ENCODE measurements at places on chromosomes 1 and 21. TPM values are rescaled to one million over a fixed set of nuclear protein-coding genes. Genes with fewer than 3 reads are reported as not detected.
A peak's percentile ranks its signal among the peaks of the same experiment; 100 is the strongest.

DNA sequence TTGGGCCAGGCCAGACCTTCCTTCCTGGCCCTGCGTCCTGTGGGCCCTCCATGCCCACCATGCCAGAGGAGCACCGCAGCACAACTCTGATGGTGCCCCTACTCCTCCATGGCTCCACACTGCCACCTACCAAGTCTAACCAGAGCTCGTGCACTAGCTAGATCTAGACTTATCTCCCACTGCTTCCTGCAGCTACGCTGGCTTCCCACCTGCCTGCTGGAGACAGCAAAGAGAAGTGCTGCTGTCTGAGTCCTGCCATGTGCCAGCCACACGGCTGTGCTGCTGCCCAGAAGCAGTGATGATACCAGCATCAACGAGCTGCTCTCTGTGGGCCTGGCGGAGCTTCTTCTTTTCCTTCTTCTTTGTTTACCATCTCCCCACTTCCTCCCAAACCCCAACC, 4.5 kb downstream of the GUCA2B start:
- H3K4me1 ChIP-seq = no peaks in the 10 kb centered on the region
- no peaks in the 10 kb centered on the region for H3K36me3 ChIP-seq
- DNase-seq = no peak
- no peak overlapping the region for H3K4me3 ChIP-seq

GRCh38 chr1:64471218-64472039, 1.5 kb downstream of the CACHD1 start:
- DNase-seq = no peak
- H3K27me3 ChIP-seq = peaks cover 15% of the 10 kb centered on the region
- peaks cover 24% of the 10 kb centered on the region for H3K4me1 ChIP-seq
- peak overlapping the region; percentile 64 for H3K4me3 ChIP-seq
- no peak overlapping the region for H3K27ac ChIP-seq

GRCh38 chr1:89550995-89551394, 26.4 kb downstream of the LRRC8B start:
- no peaks in the 10 kb centered on the region for H3K36me3 ChIP-seq
- H3K27ac ChIP-seq = no peak overlapping the region
- H3K4me3 ChIP-seq = no peak overlapping the region
- peaks cover 28% of the 10 kb centered on the region for H3K4me1 ChIP-seq
- DNase-seq = no peak
- no peaks in the 10 kb centered on the region for H3K27me3 ChIP-seq

DNA sequence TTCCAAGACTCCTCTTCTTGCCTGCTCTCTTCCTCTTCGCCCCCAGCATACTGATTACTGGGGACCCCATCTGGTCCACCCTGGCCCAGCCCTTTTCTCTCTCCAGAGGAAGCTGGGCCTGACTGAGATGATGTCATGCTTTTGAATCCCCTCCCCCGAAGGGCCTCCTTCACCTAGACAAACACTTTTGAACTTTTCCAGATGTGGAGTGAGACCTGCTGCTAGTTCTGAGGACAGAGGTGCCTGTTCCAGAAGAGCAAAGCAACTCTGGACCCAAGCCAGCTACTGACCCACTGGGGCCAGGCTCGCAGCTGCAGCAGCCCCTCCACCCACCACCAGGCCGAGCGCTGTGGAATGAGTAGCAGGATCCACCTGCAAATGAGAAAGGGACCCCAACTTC, 8.4 kb downstream of the CD34 start:
- no peaks in the 10 kb centered on the region for H3K27me3 ChIP-seq
- H3K27ac ChIP-seq = no peak overlapping the region
- no peak for DNase-seq
- H3K4me3 ChIP-seq = no peak overlapping the region
- no peaks in the 10 kb centered on the region for H3K4me1 ChIP-seq
- no peaks in the 10 kb centered on the region for H3K36me3 ChIP-seq

DNA sequence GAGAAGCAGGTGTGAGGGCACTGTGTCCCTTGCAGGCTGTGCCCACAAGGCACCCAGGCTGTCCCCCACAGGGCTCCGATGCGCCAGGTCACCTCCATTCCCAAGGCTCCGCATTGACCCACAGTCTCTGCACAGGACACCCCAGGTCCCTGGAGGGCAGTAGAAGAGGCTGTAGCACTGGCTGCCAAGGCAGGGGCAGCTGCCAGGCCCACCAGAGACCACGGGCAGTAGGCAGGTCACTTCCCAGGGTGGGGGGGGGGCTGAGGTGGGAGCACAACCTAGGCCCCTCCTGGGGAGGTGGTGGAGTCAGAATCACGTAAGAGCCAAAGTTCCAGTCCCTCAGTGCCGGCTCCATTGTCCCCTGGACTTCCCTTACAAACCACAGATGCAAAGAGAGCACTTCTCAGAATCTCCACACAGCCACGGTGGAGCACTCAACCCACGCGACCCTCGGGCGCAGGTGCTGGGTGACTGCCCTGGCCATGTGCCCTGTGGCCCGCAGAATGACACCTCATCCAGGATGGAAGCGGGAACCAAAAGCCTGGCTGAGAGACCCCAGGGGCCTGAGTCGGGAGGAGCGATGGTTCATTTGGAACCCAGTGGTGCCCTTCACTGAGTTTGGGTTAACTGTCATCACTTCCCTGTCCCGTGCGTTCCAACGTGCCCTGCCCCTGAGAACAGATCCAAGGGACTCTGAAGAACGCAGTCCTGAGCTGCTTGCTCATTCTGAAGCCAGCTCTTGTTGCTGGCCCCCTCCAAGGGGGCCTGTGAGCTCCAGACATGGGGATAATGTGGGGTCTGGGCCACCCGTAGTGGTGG, 69.7 kb upstream of the PDE9A start:
- H3K27me3 ChIP-seq = peaks cover 5% of the 10 kb centered on the region
- H3K4me3 ChIP-seq = no peak overlapping the region
- H3K27ac ChIP-seq = no peak overlapping the region
- H3K4me1 ChIP-seq = no peaks in the 10 kb centered on the region
- no peaks in the 10 kb centered on the region for H3K36me3 ChIP-seq

- H3K36me3 ChIP-seq = no peaks in the 10 kb centered on the region
- H3K27ac ChIP-seq = no peak overlapping the region
- DNase-seq = no peak
- H3K4me3 ChIP-seq = no peak overlapping the region
These were observed 1371.0 kb downstream of the KCNT2 start for GRCh38 chr1:195236991-195237889.

DNA sequence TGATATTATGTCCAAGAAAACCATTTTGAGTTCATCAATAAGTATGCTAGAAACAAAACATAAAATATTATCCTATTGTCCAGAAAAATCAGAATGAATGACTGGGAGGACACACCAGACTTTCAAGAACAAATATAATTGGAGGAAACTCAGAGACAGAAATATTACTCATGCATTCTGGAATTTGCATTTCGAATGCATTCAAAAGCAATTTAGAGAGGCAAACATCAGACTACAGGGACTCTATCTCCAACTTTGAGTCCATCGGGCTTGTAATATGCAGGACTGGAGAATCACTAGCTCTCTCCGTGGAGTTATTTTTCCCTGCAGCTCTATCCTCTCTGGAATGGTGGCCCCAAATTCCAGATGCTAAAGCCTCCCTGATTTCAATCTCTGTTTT, 161.8 kb downstream of the CDC42BPA start:
- H3K4me1 ChIP-seq = no peaks in the 10 kb centered on the region
- H3K36me3 ChIP-seq = peaks cover 10% of the 10 kb centered on the region
- H3K4me3 ChIP-seq = no peak overlapping the region
- DNase-seq = no peak
- H3K27me3 ChIP-seq = no peaks in the 10 kb centered on the region

DNA sequence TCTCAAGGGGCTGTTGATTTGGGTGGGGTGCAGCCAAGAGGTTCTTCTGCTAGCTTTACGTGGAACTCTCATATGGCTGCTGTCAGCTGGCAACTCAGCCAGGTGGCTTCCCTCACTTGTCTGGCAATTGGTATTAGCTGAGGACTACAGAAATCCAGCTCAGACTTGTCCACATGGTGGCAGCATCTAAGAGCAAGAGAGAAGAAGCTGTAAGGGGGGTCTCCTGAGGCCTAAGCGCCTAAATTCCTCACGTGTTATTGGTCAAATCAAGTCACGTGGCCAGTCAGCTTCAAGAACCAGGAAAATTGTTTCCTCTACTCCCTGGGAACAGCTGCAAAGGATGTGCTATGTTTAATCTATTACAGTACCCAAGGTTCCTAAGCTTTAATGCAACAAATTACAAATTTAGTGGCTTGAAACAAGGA, 4.2 kb upstream of the DYRK3 start:
- no peaks in the 10 kb centered on the region for H3K36me3 ChIP-seq
- H3K4me3 ChIP-seq = no peak overlapping the region
- H3K27ac ChIP-seq = no peak overlapping the region
- DNase-seq = peak; percentile 48
- H3K4me1 ChIP-seq = peaks cover 20% of the 10 kb centered on the region
- H3K27me3 ChIP-seq = no peaks in the 10 kb centered on the region

GRCh38 chr1:245205864-245206263, 51.1 kb downstream of the KIF26B start:
- H3K4me1 ChIP-seq = no peaks in the 10 kb centered on the region
- peaks cover 2% of the 10 kb centered on the region for H3K36me3 ChIP-seq
- H3K4me3 ChIP-seq = no peak overlapping the region
- no peak overlapping the region for H3K27ac ChIP-seq

DNA sequence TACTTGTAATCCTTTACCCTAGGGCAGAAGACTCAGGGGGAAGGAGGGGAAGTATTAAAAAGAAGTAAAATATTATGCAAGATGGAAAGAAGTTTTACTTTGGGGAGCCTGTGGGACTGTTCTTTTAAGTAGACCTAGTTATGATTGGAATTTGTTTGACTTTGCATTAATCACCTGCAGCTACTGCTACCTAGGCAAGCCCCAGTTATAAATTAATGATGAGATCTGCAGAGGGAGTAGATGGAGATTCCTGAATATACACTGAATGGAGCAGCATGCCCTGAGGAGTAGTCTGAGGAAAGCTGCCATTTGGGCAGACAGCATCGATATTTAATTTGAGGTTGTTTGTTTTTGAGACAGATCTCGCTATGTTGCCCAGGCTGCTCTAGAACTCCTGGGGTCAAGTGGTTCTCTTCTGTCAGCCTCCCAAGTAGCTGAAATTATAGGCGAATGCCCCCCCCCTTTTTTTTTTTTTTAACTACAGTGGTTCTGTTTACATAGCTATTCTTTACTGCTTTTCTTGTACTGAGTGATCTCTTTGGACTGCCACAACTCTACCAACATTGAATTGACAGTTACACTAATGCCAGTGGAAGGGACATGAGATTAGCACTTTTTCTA, 81.4 kb upstream of the SERTAD4 start:
- no peak overlapping the region for H3K27ac ChIP-seq
- no peaks in the 10 kb centered on the region for H3K27me3 ChIP-seq
- no peak overlapping the region for H3K4me3 ChIP-seq
- DNase-seq = no peak

DNA sequence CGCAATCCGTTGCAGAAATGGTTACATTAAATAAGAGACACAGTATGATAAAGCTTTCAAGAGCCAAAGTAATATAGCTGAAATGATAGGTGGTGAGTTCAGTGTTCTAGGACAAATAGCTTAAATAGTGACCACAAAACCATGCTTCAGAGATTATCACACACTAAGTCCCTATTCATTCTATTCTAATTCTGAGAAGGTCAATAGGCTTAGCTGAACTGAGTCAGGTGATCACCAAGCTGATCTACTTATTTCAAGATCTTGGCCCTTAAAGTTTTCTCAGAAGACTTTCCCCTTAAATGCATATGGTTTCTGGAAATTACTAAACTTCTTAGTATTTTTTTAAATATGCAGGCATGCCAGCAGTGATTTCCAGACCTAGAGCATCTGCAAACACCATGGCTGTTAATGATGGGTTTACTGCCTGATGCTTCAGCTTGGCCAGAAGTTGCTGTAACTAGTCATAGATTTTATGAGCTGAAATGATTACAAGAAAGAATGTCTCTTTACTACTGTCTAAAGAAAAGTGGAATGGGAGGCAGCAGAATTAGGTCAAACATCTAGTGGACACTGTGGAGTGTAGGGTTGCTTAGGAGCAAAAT, 242.9 kb downstream of the ST6GALNAC3 start:
- no peak for DNase-seq
- H3K27ac ChIP-seq = no peak overlapping the region
- no peaks in the 10 kb centered on the region for H3K27me3 ChIP-seq
- no peaks in the 10 kb centered on the region for H3K4me1 ChIP-seq

- no peaks in the 10 kb centered on the region for H3K27me3 ChIP-seq
- H3K4me3 ChIP-seq = no peak overlapping the region
- no peak overlapping the region for H3K27ac ChIP-seq
- no peaks in the 10 kb centered on the region for H3K36me3 ChIP-seq
- no peak for DNase-seq
These were observed 80.6 kb downstream of the LBR start for GRCh38 chr1:225347123-225347683.

- peaks cover 27% of the 10 kb centered on the region for H3K4me1 ChIP-seq
- peak; percentile 36 for DNase-seq
- H3K36me3 ChIP-seq = no peaks in the 10 kb centered on the region
- no peaks in the 10 kb centered on the region for H3K27me3 ChIP-seq
These were observed 30.0 kb downstream of the SOX13 start for GRCh38 chr1:204102739-204103430.

DNA sequence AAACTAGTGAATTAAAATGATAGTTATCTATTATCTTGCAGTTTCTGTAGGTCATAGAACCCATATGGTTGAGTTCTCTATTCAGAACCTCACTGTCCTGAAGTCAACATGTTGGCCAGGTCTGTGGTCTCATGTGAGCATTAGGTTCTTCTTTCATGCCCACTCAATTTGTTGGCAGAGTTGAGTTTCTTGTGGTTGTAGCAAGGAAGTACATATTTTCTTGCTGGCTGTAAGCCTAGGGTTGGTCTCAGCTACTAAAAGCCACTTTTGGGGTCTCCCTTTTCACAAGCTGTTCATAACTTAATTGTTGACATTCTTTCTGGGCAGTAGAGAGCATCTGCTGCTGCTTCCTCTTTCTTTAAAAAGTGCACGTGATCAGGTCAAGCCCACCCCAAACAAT, 1165.1 kb upstream of the NCAM2 start:
- no peaks in the 10 kb centered on the region for H3K36me3 ChIP-seq
- H3K4me1 ChIP-seq = no peaks in the 10 kb centered on the region
- H3K27me3 ChIP-seq = no peaks in the 10 kb centered on the region
- H3K4me3 ChIP-seq = no peak overlapping the region

- no peaks in the 10 kb centered on the region for H3K27me3 ChIP-seq
- H3K4me1 ChIP-seq = peaks cover 30% of the 10 kb centered on the region
- H3K4me3 ChIP-seq = no peak overlapping the region
- no peak overlapping the region for H3K27ac ChIP-seq
These were observed 61.8 kb downstream of the IER5 start for GRCh38 chr1:181150273-181150672.

GRCh38 chr1:228366866-228367741, 39.5 kb downstream of the TRIM11 start:
- no peaks in the 10 kb centered on the region for H3K4me1 ChIP-seq
- H3K4me3 ChIP-seq = no peak overlapping the region
- H3K27ac ChIP-seq = no peak overlapping the region
- H3K27me3 ChIP-seq = peaks cover 18% of the 10 kb centered on the region
- no peak for DNase-seq

GRCh38 chr1:168555508-168556046, 11.8 kb upstream of the XCL2 start:
- no peak overlapping the region for H3K27ac ChIP-seq
- H3K27me3 ChIP-seq = peaks cover 9% of the 10 kb centered on the region
- no peak for DNase-seq
- no peak overlapping the region for H3K4me3 ChIP-seq
- no peaks in the 10 kb centered on the region for H3K4me1 ChIP-seq

Gene NASP
- polyA plus RNA-seq = 61.7 TPM

Gene FCRL1
- polyA plus RNA-seq = not detected

Gene ATP6V1G3
- polyA plus RNA-seq = not detected

Gene GPX7
- polyA plus RNA-seq = 0.42 TPM

Gene HDGF
- polyA plus RNA-seq = 172 TPM

Gene UBASH3A
- polyA plus RNA-seq = not detected

Gene HHIPL2
- 0.16 TPM for polyA plus RNA-seq

Gene CBS
- polyA plus RNA-seq = 10.6 TPM

Gene HAO2
- not detected for polyA plus RNA-seq

Gene CSF3R
- polyA plus RNA-seq = not detected

All from keratinocyte (primary cell).